Stomach (tissue), 19 donors: ENCODE measurements at places on chromosomes 3 and 15. TPM values are rescaled to one million over a fixed set of nuclear protein-coding genes. Genes with fewer than 3 reads are reported as not detected.
A peak's percentile ranks its signal among the peaks of the same experiment; 100 is the strongest.

Gene NPAP1
- not detected for total RNA-seq

Gene TASOR
- 142 TPM for total RNA-seq

Gene SUMF1
- 9.8 TPM for total RNA-seq

Gene DTX3L
- 19.1 TPM for total RNA-seq

Gene CCDC50
- 226 TPM for total RNA-seq

Gene NANOGP8
- not detected for total RNA-seq

Gene GASK1A
- total RNA-seq = 7.0 TPM

Gene NKIRAS1
- total RNA-seq = 4.9 TPM

DNA sequence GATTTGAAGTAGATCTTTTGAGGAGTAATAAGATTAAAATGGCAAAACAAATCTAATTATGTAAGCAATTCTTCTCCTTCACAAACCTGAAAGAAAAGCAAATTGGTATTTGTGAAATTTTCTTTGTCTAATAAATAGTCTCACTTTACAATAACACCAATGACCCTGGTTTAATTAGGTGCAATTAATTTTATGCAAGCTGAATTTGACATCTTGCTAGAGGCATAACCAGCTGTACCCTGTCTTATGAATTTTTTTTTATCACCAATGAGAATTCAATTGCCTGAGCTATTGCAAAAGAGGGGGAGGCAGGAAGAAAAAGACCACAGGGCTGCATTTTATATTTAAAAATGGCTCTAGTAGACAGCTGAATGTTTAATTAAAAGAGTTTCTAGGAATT lies 113.5 kb upstream of the IL12A start:
- no peak for DNase-seq
- H3K4me1 ChIP-seq = peaks cover 18% of the 10 kb centered on the region
- H3K27me3 ChIP-seq = no peaks in the 10 kb centered on the region
- no peak overlapping the region for H3K4me3 ChIP-seq

DNA sequence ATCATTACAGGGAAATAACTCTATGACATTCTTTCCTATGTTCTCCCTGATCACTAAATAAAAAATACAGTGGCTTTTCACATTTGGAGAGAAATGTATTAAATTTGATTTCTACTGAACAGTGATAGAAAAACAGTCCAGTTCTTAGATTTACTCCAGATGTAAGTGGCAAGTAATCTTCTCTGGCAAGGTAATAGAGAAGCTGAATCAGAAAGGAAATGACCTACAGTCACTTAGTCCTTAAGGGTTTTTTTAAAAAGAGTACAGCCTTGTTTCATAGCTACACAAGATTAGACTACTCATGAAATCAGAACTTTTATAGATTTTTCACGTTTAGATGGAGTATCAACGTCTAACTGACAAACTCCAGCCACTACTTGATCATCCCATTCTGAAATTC lies 236.9 kb downstream of the CADPS start:
- H3K4me1 ChIP-seq = no peaks in the 10 kb centered on the region
- no peaks in the 10 kb centered on the region for H3K27me3 ChIP-seq
- H3K36me3 ChIP-seq = no peaks in the 10 kb centered on the region
- DNase-seq = no peak
- no peak overlapping the region for H3K27ac ChIP-seq

DNA sequence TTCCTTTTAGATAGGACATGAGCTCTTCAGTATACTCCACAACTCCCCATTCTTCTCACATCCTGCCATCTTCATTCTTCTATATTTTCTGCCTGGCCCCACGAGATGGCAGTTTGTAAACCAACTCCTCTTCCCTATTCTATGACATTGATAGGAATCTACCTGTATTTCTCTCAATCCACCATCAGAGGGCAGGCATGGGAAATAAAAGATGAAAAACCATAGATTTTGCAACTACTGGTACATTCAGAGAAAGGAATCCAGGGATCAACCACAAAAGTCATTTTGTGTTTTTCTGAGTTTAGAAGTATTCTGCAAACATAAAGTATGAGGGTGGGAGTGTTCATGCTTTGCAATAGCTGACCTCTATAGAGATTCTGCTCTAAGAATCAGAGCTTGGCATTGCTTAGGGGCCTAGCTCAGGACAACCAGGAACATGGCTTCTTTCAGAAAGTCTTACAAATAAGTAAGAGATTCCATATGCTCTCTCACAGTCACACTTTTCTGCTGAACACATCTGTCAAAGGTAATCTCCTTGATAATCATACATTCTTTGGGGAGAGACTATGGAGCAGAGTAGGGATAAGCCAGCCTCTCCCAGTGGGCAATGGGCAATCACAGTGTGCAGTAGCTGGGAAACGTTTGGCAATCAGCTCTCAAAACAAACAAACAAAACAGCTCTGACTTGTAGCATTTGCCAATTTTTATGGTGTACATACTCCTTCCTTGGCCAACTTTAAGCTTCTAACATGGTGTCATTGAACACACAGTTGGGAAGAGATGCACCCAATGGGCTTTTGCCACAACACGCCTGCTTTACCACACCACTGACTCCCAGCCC lies 43.1 kb upstream of the SLC25A36 start:
- H3K27ac ChIP-seq = no peak overlapping the region
- no peak for DNase-seq
- H3K27me3 ChIP-seq = no peaks in the 10 kb centered on the region

GRCh38 chr3:147872568-147872967 lies 463.4 kb downstream of the ZIC1 start:
- no peaks in the 10 kb centered on the region for H3K4me1 ChIP-seq
- no peaks in the 10 kb centered on the region for H3K27me3 ChIP-seq
- no peak for DNase-seq
- H3K36me3 ChIP-seq = no peaks in the 10 kb centered on the region

DNA sequence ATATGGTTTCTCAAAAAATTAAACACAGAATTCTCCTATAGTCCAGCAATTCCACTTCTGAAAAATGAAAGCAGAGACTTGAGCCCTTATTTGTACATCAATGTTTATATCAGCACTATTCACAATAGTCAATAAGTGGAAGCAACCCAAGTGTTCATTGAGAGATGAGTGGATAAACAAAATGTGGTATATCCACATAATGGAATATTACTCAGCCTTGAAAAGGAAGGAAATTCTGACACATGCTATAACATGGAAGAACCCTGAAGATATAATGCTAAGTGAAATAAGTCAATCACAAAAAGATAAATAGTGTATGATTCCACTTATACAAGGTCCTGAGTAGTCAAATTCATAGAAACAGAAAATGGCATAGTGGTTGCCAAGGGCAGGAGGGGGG lies 76.6 kb downstream of the MTHFS start:
- no peaks in the 10 kb centered on the region for H3K4me1 ChIP-seq
- H3K4me3 ChIP-seq = no peak overlapping the region
- DNase-seq = no peak
- no peaks in the 10 kb centered on the region for H3K27me3 ChIP-seq
- H3K36me3 ChIP-seq = no peaks in the 10 kb centered on the region
- H3K27ac ChIP-seq = no peak overlapping the region

GRCh38 chr3:133447750-133448477 lies 48.1 kb downstream of the BFSP2 start:
- no peak for DNase-seq
- no peak overlapping the region for H3K27ac ChIP-seq
- no peak overlapping the region for H3K4me3 ChIP-seq
- peaks cover 34% of the 10 kb centered on the region for H3K4me1 ChIP-seq
- H3K36me3 ChIP-seq = no peaks in the 10 kb centered on the region

DNA sequence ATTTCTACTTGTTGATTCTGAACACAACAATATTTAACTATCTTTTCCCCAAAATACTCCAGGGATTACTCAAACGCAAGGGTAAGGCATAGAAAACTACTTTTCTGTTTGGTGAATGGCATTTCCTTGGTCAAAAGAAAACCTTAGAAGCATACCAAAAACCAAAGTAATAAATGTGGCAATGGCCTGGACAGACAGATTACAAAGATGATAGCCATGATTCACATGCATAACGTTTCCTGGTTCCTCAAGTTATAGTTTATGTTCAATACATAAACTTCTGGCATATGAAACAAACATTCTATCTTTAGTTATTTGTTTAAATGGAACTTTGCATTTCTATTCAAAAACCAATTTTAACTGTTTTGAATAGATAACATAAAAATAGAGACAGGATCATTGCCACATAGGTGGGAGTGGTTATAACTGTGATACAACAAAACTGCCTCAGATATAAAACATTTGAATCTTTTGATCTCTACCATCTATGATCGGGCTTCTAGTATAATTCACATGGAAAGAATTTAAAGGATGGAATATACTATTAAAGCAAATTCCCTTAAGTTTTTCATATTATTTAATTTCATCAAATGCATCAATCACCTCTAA lies 32.1 kb downstream of the FOXP1 start:
- H3K27ac ChIP-seq = no peak overlapping the region
- H3K27me3 ChIP-seq = no peaks in the 10 kb centered on the region
- H3K4me3 ChIP-seq = no peak overlapping the region
- no peak for DNase-seq
- peaks cover 30% of the 10 kb centered on the region for H3K4me1 ChIP-seq
- H3K36me3 ChIP-seq = no peaks in the 10 kb centered on the region

DNA sequence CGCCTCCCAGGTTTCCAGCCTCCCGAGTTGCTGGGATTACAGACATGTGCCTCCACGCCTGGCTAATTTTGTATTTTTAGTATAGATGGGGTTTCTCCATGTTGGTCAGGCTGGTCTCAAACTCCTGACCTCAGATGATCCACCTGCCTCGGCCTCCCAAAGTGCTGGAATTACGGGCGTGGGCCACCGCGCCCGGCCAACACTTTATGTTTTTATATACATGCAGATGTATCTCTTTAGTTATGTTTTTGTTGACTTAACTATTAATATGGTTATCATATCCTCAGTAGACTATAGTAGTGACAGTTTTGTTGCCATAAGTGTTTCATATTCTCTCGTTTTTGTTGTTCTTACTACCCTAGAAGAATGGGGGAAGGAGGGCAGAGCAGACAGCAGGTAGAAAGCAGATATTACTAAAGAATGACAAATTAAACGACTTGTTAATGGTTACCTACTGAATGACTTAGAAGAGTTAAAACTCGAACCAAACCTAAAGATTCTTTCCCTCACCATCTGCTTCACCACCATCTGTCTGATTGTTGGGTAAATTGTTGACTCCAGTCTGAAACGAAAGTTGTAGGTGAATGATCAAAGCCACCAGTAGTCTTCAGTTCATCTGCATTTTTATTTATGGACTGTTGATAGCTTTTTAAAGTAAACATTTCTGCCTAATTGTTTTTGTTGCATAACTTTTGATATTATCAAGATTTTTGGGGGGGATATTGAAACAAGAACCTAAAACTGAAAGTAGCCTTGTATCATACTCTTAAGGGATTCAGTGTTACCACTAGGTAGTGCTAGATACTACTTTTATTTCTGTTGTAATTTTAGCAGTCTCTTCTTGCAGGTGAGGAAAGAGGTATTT lies 89.3 kb downstream of the RASA2 start:
- H3K4me3 ChIP-seq = peak overlapping the region; percentile 9
- H3K4me1 ChIP-seq = no peaks in the 10 kb centered on the region
- DNase-seq = peak; percentile 44
- no peaks in the 10 kb centered on the region for H3K27me3 ChIP-seq

GRCh38 chr3:196241704-196242103 lies 25.4 kb downstream of the SLC51A start:
- DNase-seq = no peak
- H3K4me3 ChIP-seq = no peak overlapping the region

DNA sequence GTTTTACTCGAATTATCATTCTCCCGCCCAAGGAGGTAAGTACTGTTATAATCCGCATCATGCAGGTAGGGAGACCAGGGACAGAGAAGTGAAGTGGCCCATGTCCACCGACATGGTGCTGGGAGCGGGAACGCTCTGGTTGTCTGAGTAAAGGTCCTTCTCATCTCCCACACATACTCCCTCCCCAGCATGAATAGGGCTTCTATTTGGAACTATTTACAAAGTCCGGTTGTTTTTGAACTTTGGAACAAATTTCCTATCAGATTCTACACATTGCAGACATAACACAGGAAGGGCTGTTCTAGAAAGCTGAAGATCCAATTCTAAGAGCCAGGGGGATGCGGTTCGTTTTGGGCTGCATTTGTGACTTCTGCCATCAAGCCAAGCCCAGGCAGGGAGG lies 94.8 kb upstream of the TLE3 start:
- H3K4me3 ChIP-seq = no peak overlapping the region
- no peak for DNase-seq
- no peaks in the 10 kb centered on the region for H3K36me3 ChIP-seq
- H3K27me3 ChIP-seq = no peaks in the 10 kb centered on the region
- peaks cover 7% of the 10 kb centered on the region for H3K4me1 ChIP-seq

DNA sequence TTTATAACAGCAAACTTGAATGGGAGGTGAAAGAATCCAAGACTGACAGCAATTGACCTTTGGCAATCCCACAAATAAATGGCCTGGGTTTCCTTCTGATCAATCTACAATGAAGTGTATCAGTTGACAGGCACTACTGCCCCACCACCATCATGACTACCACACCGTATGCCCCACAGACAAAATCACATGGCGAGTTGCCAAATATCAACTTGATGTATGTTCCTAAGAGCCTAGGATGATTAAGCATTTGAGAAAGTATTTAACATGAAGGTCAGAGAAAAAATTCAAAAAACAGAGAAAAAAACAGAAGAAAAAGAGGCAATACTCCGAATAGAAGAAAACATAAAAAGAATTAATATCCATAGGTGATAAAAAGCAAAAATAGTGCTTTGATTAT lies 215.9 kb upstream of the STAC start:
- no peak for DNase-seq
- no peaks in the 10 kb centered on the region for H3K27me3 ChIP-seq
- no peak overlapping the region for H3K27ac ChIP-seq
- no peak overlapping the region for H3K4me3 ChIP-seq

GRCh38 chr3:103126115-103126514 lies 691.3 kb downstream of the ZPLD1 start:
- no peaks in the 10 kb centered on the region for H3K36me3 ChIP-seq
- H3K4me3 ChIP-seq = no peak overlapping the region
- no peaks in the 10 kb centered on the region for H3K4me1 ChIP-seq
- no peaks in the 10 kb centered on the region for H3K27me3 ChIP-seq

GRCh38 chr3:39180546-39181346 lies 11.6 kb downstream of the XIRP1 start:
- H3K4me1 ChIP-seq = peaks cover 85% of the 10 kb centered on the region
- no peaks in the 10 kb centered on the region for H3K27me3 ChIP-seq
- H3K4me3 ChIP-seq = peak overlapping the region; percentile 37
- H3K27ac ChIP-seq = peak overlapping the region; percentile 92
- DNase-seq = peak; percentile 98

DNA sequence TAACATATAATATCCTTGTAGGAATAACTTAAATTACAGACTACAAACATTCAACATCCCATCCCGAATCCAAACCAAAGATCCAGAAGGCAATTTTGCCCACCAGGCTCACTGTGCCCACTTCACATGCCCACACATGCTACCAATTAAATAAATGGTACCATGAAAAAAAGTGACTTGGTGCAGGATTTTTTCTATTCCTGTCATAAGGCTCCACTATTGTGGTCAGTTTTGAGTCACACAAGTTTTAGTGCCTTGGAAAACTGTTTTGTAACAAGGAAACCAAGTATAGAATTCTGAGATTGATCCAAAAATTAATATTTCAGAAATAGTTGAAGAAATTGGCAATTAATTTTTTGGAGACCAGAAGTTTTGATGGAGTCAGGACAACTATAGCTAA lies 470.1 kb upstream of the THBS1 start:
- no peaks in the 10 kb centered on the region for H3K27me3 ChIP-seq
- H3K4me1 ChIP-seq = no peaks in the 10 kb centered on the region
- H3K4me3 ChIP-seq = no peak overlapping the region
- H3K27ac ChIP-seq = no peak overlapping the region
